Ovary (tissue), 10 donors: ENCODE measurements at places on chromosomes 1 and 21. TPM values are rescaled to one million over a fixed set of nuclear protein-coding genes. Genes with fewer than 3 reads are reported as not detected.

DNA sequence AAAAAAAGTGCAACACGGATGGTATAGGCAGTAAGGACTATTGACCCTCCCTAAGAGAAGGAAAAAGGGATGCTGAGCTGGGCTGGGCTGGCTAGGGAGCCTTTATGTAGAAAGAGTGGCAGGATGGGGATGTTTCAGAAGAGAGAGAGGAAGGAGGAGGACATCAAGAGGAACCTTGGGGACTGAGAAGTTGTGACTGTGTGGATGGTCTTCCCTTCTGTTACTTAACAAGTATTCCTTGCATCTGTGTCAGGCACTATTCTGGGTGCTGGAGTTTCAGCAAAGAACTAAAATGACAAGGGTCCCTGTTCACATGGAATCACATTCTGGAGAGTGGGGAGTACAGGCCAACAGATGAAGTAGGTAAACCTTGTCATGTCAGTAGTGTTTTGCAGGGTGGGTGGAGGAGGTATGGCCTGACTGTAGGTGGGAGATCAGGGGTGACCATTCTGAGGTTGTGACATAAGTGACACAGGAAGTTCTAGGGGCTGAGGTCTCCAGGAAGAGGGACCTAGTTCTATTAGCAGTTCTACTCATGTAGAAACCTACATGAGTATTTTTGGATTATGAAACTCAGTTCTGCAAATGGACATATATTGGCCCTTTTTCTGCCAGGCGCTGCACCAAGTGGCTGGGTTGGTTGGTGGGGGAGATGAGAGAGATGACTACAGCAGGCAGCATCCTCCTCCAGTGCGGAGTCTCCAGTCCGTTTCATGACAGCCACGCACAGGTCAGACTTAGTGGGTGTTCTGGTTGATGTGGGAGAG, 53.8 kb downstream of the PRDM2 start:
- no peak overlapping the region for H3K4me3 ChIP-seq
- H3K4me1 ChIP-seq, result peaks cover 13% of the 10 kb centered on the region
- no peaks in the 10 kb centered on the region for H3K36me3 ChIP-seq
- no peak overlapping the region for H3K27ac ChIP-seq
- DNase-seq, result no peak

DNA sequence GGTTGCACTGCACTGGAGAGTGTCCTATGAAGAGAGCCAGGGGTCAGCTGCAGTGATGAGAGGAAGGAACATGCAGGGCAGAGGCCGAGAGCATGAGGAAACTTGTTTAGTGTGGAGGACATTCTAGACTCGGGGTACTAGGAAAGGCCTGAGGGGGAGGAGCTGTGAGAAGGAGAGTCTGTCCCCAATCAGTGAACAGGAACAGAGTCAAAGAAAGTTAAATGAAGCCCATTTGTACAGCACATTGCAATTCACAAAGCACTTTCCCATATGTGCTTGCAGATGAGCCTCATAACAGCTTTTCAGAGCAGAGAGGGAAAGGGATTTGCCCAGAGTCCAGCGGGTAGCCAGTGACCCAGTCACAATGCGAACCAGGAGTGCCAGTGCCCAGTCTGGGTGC, 83.4 kb downstream of the NAV1 start:
- no peak for DNase-seq
- no peaks in the 10 kb centered on the region for H3K36me3 ChIP-seq
- no peak overlapping the region for H3K27ac ChIP-seq
- H3K4me1 ChIP-seq, result no peaks in the 10 kb centered on the region

DNA sequence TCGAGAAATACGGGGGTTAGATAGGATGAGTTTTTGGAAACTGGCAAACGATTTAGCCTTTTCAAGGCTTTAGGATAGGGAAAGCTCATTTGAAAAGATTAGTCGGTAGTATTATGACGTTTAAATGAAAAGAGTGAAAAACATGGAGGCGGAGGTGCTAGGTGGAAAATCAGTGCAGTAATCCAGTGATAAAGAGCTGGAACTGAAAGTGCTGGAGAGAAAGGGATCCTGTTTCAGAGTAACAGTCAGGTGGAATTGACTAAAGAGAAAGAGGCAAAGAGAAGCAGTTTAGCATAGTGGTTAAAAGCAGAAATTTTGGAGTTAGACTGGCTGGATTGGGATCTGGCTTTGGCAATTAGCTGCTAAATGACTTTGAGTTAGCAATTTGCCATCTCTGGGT, 945 bp downstream of the WDR3 start:
- no peak for DNase-seq

GRCh38 chr1:109823543-109824348, 60.0 kb upstream of the EPS8L3 start:
- H3K4me1 ChIP-seq, result peaks cover 4% of the 10 kb centered on the region
- H3K27me3 ChIP-seq, result no peaks in the 10 kb centered on the region
- H3K27ac ChIP-seq, result no peak overlapping the region
- peak; percentile 56 for DNase-seq
- no peak overlapping the region for H3K4me3 ChIP-seq

DNA sequence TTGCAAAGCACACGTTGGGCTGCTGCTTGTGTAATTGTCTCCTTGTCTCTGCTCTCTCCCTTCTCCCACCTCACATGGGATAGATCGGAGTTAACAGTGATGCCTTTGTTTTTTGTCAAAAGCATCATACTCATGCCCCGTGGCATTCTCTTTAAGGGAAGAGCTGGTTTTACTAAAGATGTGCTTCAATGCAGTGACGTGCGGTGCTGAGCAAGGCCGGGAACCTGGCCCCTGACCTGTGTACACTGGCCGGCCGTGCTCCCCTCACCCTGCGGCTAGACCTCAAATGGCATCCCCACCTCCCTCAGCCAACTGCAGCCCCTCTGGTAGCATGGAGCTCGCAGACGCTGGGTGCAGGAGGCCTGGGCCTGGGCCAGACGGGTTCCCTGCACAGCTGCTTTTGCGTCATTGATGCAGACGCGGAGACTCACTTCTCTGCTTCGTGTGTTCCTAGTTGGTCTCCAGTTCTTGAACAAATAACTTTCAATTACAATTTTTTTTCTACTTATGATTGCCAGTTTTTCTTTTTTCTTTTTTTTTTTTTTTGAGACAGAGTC, 19.9 kb downstream of the AGPAT3 start:
- no peak for DNase-seq
- H3K36me3 ChIP-seq, result no peaks in the 10 kb centered on the region
- no peaks in the 10 kb centered on the region for H3K27me3 ChIP-seq

DNA sequence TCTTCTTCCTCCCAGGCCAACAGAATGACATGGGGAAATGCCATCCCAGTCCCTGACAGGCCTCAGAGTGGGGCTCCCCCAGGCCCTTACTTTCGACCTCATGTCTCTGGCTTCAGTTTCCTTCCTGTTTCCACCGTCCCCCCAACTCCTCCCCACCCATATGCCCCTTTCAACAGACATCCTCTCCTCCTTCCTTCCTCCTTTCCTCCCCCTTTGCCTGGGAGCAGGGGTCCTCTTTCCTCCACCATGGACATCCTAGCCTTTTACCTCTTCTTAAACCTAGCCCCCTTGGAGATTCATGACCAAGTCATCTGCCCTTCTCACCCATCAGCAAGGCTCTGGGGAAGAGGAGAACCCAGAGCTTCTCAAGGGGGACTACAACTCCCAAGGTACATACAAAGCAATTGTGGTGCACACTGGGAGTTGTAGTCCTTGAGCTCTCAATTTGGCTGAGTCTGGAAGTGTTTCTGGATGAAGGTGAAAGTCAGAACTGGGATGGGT, 4.0 kb downstream of the ZBTB7B start:
- no peaks in the 10 kb centered on the region for H3K36me3 ChIP-seq
- H3K27ac ChIP-seq, result no peak overlapping the region
- H3K27me3 ChIP-seq, result no peaks in the 10 kb centered on the region
- H3K4me1 ChIP-seq, result peaks cover 17% of the 10 kb centered on the region
- DNase-seq, result no peak

GRCh38 chr1:172909606-172910326, 141.0 kb downstream of the TNFSF18 start:
- H3K27me3 ChIP-seq, result no peaks in the 10 kb centered on the region
- H3K27ac ChIP-seq, result no peak overlapping the region
- no peak overlapping the region for H3K4me3 ChIP-seq
- DNase-seq, result no peak
- no peaks in the 10 kb centered on the region for H3K4me1 ChIP-seq

GRCh38 chr1:119323216-119323982, 45.2 kb upstream of the HAO2 start:
- no peak for DNase-seq
- no peak overlapping the region for H3K4me3 ChIP-seq
- no peaks in the 10 kb centered on the region for H3K36me3 ChIP-seq
- no peaks in the 10 kb centered on the region for H3K4me1 ChIP-seq
- H3K27ac ChIP-seq, result no peak overlapping the region

GRCh38 chr1:15236321-15236721, 10.7 kb upstream of the FHAD1 start:
- H3K36me3 ChIP-seq, result no peaks in the 10 kb centered on the region
- no peaks in the 10 kb centered on the region for H3K4me1 ChIP-seq
- H3K27me3 ChIP-seq, result no peaks in the 10 kb centered on the region
- no peak overlapping the region for H3K4me3 ChIP-seq

DNA sequence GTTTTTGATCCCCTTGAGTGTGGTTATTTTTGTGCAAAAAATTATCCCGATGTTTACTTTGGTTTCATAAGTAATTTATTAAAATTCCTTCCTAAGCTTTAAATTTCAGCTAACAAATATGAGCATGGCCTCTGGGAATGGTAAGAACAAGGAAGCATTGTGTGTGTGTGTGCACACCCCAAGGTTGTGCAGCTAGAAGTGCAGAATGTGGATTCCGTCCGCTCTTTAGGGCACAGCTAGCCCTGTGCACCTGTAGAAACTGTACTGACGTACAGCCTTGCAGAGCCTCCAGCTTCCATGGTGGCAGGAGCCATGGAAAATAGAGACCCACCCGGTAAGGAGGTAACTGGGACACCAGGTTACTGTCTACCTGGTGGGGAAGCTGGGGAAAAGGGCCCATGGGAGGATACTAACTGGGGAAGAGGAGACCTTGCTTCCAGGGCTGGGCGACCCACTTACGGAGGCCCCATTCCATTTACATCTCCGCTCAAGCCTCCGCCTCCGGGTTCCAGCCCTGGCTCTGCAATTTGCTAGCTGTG, 54.7 kb downstream of the B3GALT5 start:
- no peaks in the 10 kb centered on the region for H3K27me3 ChIP-seq
- no peak overlapping the region for H3K27ac ChIP-seq
- DNase-seq, result no peak
- no peak overlapping the region for H3K4me3 ChIP-seq
- no peaks in the 10 kb centered on the region for H3K4me1 ChIP-seq

- no peaks in the 10 kb centered on the region for H3K36me3 ChIP-seq
- no peak overlapping the region for H3K4me3 ChIP-seq
- H3K27ac ChIP-seq, result no peak overlapping the region
- H3K4me1 ChIP-seq, result no peaks in the 10 kb centered on the region
- no peaks in the 10 kb centered on the region for H3K27me3 ChIP-seq
These were observed 322.1 kb upstream of the TMPRSS15 start for GRCh38 chr21:18725653-18726052.

DNA sequence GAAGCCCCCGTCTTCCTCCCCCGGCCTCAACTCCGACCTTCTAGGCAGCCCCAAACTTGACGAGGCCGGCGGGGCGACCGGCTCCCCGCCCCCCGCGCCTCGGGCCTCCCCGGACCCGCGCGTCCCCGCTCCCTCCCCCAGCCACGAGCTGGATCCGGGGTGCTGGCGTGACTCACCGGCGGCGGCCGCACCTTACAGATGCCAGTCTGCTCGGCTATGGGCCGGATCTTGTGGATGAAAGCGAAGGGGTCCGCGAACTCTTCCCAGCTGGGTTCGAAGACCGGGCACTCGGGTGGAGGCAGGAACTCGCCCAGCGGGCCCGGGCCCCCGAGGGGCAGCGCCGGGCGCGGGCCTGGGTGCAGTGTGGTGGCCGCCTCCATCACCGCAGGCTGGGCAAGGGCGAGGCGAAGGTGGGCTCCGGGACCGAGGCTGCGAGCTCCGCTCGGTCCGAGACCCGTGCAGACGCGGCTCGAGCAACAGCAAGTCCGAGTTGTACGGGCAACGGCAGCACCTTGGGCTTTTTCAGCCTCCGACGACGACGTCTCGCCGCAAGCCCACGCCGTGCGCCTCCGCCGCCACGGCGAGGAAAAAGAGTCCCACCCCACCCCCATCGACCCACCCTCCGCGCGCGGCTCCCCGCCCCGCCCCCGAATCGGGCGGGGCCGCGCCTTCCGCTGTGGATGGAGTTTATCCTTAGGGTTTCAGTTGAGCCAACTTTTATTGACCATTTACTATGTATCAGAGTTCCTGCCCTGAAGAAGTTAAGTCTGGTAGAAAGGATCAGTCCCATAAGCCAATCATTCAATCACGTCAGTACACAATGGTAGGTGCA, at the start of gene KDM5B:
Gene KDM5B, minus strand, starts transcription at position 496 of the 832 bp plus-strand sequence. Its CDS starts 116 bp downstream, at position 380.
- no peaks in the 10 kb centered on the region for H3K27me3 ChIP-seq
- no peaks in the 10 kb centered on the region for H3K36me3 ChIP-seq
- peak within 1 kb of the TSS; percentile 68 for H3K4me3 ChIP-seq
- peaks cover 9% of the 10 kb centered on the region for H3K4me1 ChIP-seq
- H3K27ac ChIP-seq, result peak within 1 kb of the TSS; percentile 79

DNA sequence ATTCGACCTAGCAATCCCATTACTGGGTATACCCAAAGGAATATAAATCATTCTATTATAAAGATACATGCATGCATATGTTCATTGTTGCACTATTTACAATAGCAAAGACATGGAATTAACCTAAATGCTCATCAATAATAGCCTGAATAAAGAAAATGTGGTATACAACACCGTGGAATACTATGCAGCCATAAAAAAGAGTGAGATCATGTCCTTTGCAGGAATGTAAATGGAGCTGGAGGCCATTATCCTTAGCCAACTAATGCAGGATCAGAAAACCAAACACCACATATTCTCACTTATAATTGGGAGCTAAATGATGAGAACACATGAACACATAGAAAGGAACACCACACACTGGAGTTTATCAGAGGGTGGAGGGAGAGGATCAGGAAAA, 69.5 kb upstream of the TNR start:
- DNase-seq, result no peak
- H3K4me1 ChIP-seq, result no peaks in the 10 kb centered on the region

- H3K27ac ChIP-seq, result no peak overlapping the region
- no peaks in the 10 kb centered on the region for H3K4me1 ChIP-seq
- DNase-seq, result no peak
- no peaks in the 10 kb centered on the region for H3K36me3 ChIP-seq
- no peaks in the 10 kb centered on the region for H3K27me3 ChIP-seq
- H3K4me3 ChIP-seq, result no peak overlapping the region
These were observed 38.6 kb downstream of the MRAP start for GRCh38 chr21:32337206-32337605.

DNA sequence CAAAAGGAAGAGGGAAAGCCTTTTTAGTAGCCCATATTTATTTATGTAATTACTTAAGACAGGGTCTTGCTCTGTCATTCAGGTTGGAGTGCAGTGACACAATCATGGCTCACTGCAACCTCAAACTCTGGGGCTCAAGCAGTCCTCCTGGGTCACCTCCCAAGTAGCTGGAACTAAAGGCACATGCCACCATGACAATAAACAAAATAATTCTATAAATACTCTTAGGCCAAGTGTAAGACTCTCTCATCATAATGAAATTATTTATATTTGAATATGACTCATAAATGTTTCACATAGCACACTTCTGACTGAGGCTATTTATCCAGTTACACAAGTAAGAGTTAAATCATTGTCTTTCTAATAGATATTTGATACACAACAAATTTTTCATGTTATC, 314.7 kb downstream of the AMY1C start:
- no peak overlapping the region for H3K4me3 ChIP-seq
- no peaks in the 10 kb centered on the region for H3K36me3 ChIP-seq
- no peaks in the 10 kb centered on the region for H3K4me1 ChIP-seq

The VWA5B1 gene
- not detected for polyA plus RNA-seq

The SLFNL1 gene
- 0.23 TPM for polyA plus RNA-seq

The CAPN9 gene
- not detected for polyA plus RNA-seq

The GPR25 gene
- not detected for polyA plus RNA-seq

The RNU1-1 gene
- polyA plus RNA-seq, result not detected

The BCAR3 gene
- 23.0 TPM for polyA plus RNA-seq

The CCDC30 gene
- 3.8 TPM for polyA plus RNA-seq

The NR1I3 gene
- polyA plus RNA-seq, result not detected

The HSD3B1 gene
- polyA plus RNA-seq, result 0.06 TPM

The LRRC8C gene
- 5.6 TPM for polyA plus RNA-seq

The TNFRSF9 gene
- polyA plus RNA-seq, result 0.10 TPM

The GNG4 gene
- polyA plus RNA-seq, result 19.4 TPM

The SMYD3 gene
- polyA plus RNA-seq, result 13.1 TPM

The GJB4 gene
- polyA plus RNA-seq, result not detected
